Renal cortex interstitium (tissue), 15 donors: ENCODE measurements at places on chromosomes 16 and 17. TPM values are rescaled to one million over a fixed set of nuclear protein-coding genes. Genes with fewer than 3 reads are reported as not detected.

Gene BPTF
- 122 TPM for polyA plus RNA-seq

Gene TPSD1
- 0.95 TPM for polyA plus RNA-seq

Gene CNGB1
- polyA plus RNA-seq = 0.11 TPM

Gene GCGR
- 17.7 TPM for polyA plus RNA-seq

Gene TELO2
- polyA plus RNA-seq = 38.0 TPM

Gene KCNJ16
- polyA plus RNA-seq = 220 TPM

Gene KLHL10
- 0.16 TPM for polyA plus RNA-seq

Gene GP2
- polyA plus RNA-seq = 11.7 TPM

Gene PRR29
- polyA plus RNA-seq = 2.7 TPM

Gene ABCA8
- polyA plus RNA-seq = 0.57 TPM

Gene PRR15L
- polyA plus RNA-seq = 18.0 TPM

Gene HOXB8
- polyA plus RNA-seq = 55.6 TPM

Gene LRRC37B
- 21.7 TPM for polyA plus RNA-seq

Gene KIF18B
- polyA plus RNA-seq = 15.8 TPM

Gene SGCA
- polyA plus RNA-seq = 1.6 TPM

Gene CHMP1A
- polyA plus RNA-seq = 60.4 TPM

Gene GPR179
- polyA plus RNA-seq = 0.06 TPM

Gene OR1F1
- polyA plus RNA-seq = not detected

Gene EFNB3
- polyA plus RNA-seq = 19.9 TPM

Gene GDPD3
- polyA plus RNA-seq = 14.0 TPM

Gene P2RX5
- 1.3 TPM for polyA plus RNA-seq

Gene NHLRC4
- 5.1 TPM for polyA plus RNA-seq

Gene ITGB4
- 14.7 TPM for polyA plus RNA-seq

Gene ALKBH5
- 73.1 TPM for polyA plus RNA-seq

Gene ASGR2
- polyA plus RNA-seq = 0.89 TPM

Gene CETP
- polyA plus RNA-seq = 11.9 TPM

Gene TSNAXIP1
- polyA plus RNA-seq = 7.6 TPM

Gene RHBDL1
- 2.5 TPM for polyA plus RNA-seq

Gene ETV4
- polyA plus RNA-seq = 45.7 TPM

Gene CES4A
- polyA plus RNA-seq = 13.5 TPM

Gene P2RX1
- polyA plus RNA-seq = 1.1 TPM

Gene EPX
- polyA plus RNA-seq = 0.68 TPM

Gene MYH4
- 0.22 TPM for polyA plus RNA-seq

Gene STH
- polyA plus RNA-seq = not detected

Gene MT4
- not detected for polyA plus RNA-seq

Gene RHBDF1
- 25.7 TPM for polyA plus RNA-seq

Gene POLR3E
- polyA plus RNA-seq = 53.0 TPM

Gene CDRT4
- polyA plus RNA-seq = 1.9 TPM

Gene SAMD14
- polyA plus RNA-seq = 19.4 TPM

Gene SLC52A1
- 0.16 TPM for polyA plus RNA-seq
